A549 treated with AZD2906 at 1 μM for 4 hours (cell line): ENCODE measurements at places on chromosomes 16 and 17. TPM values are rescaled to one million over a fixed set of nuclear protein-coding genes. Genes with fewer than 3 reads are reported as not detected.

The KRT23 gene
- total RNA-seq = 0.08 to 0.14 TPM (median 0.10 TPM) in 4 of 5 replicates, not detected in the other

The ITPRIPL2 gene
- total RNA-seq = 12.8 to 15.9 TPM (median 15.6 TPM) in 5 replicates

The NACA2 gene
- total RNA-seq = not detected in 5 replicates

The FZD2 gene
- total RNA-seq = 23.6 to 37.5 TPM (median 34.8 TPM) in 5 replicates

The ETV4 gene
- 57.6 to 67.4 TPM (median 65.7 TPM) in 5 replicates for total RNA-seq

The KRTAP4-1 gene
- 0.08 to 0.13 TPM in 2 of 5 replicates, not detected in the others for total RNA-seq

The NPIPA7 gene
- 8.0 to 13.4 TPM (median 11.4 TPM) in 5 replicates for total RNA-seq

The VWA3A gene
- total RNA-seq = 0.02 to 0.09 TPM (median 0.03 TPM) in 4 of 5 replicates, not detected in the other

The PTX4 gene
- total RNA-seq = 0.03 TPM in 1 of 5 replicates, not detected in the others

The KRT12 gene
- not detected in 5 replicates for total RNA-seq

The CSH2 gene
- total RNA-seq = not detected in 5 replicates

The TBC1D3I gene
- total RNA-seq = 0.17 to 0.42 TPM (median 0.21 TPM) in 5 replicates
